CD4-positive, alpha-beta T cell treated with Interferon alpha-2 for 1 hour (primary cell): ENCODE measurements at places on chromosomes 6 and 20.

DNA sequence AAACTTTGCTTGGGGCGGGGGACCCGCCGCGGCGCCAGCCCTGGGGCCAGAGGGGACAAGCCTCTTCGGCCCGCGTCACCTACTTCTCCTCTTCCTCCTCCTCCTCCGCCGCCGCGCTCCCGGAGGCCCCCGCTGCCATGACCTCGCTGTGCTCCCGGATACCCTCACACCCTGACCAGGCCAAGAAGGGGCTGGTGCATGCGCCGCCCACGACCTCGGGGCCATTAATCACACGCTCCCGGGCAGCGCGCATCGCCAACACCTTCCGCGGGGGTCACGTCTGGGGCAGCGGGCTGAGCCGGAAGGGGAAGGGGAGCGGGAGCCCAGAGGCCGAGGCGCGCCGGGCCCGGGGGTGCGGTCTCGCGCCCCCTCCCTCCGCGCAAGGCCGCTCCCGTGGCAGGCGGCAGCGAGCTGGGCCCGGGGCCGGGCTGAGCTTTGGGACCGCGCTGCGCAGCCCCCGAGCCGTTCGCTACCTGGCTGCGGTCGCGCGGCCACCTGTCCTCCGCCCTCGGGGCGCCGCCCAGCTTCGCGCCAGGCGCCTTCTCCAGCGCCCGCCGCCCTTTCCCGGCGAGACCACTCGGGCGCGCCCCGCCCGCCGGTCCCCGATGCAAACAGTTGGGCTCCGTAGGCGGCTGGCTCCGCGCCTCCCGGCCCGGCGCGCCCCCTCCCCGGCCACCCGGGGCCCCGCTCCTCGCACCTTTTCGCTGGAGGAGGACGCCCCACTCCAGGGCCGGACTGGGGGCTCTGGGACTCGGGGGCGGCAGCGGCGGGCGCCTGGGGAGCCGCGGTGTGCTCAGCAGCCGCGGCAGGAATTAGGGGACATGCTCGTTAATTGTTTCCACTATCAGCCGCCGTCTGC lies 575 bp upstream of the CNR1 start:
- DNase-seq = no peak

DNA sequence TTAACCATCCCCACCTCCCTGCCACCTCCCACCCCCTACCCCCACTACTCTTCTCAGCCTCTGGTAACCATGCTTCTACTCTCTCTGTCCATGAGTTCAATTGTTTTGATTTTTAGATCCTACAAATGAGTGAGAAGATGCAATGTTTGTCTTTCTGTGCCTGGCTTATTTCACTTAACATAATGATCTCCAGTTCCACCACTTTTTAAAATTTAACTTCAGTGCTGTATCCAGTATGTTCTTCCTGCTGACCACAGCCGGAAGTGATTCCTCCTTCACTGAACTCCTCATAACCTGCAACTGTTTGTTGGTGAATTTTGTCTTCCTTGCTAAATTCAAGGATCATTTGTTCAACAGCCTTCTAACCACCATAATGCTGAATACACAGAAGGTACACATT lies 3.9 kb downstream of the MAP7 start:
- DNase-seq = no peak

DNA sequence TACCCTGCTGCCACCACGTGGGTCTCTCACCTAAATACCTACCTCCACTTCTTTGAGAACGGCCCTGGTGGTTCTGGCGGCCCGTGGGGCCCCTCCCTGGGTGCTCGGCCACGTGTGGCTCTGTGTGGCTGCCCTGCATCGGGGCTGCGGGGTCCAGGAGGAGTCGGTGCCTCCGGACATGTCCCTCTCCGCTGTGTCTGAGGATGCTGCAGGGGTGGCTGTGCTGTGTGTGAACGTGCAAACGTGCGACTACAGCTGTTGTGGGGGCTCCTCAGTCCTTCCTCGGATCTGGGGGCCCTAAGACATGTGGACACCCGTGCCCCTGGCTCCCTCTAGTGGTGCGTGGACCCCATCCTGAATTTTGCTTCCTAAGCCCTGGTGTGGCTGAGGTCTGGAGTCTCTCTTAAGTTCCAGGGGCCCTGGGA lies 691.8 kb downstream of the QKI start:
- no peak for DNase-seq

- DNase-seq = no peak
Observed at GRCh38 chr6:73497915-73498314, 22.9 kb downstream of the EEF1A1 start.

DNA sequence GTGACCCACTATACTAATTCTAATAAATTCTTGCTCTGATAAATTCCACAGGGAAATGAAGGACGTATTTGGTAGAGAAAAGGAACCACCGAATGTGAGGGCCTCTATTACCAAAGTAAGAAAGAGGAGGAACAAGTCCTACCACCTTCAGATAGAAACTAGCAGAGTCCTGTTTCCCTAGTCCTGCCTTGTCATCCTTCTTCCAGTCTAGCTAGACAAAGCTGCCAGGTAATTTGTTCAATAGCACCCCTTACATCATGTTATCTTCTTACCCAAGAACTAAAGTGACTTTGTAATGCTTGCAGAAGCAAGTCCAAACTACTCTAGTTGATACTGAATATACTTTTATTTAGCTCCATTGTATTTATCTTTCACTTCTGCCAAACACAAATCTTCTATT lies 29.3 kb upstream of the FAM83B start:
- DNase-seq = no peak

GRCh38 chr6:61649845-61650244 lies 636.2 kb downstream of the KHDRBS2 start:
- DNase-seq = no peak

DNA sequence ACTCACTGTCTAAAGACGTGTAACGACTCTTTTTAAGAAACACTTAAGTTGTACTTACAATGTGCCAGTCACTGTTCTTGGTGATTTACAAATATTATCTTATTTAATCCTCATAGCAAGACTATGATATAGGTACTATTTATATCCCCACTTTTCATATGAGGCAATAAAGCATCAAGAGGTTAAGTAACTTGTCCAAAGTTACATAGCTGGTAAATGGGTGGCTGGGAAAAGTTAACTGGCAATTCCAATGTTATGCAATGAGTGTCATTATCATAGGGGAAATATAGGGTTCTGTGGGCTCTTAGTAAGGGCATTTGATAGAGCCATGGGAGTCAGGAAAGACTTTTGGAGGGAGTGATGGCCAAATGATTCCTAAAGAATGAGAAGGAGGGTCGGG lies 21.4 kb upstream of the RIPOR2 start:
- no peak for DNase-seq

DNA sequence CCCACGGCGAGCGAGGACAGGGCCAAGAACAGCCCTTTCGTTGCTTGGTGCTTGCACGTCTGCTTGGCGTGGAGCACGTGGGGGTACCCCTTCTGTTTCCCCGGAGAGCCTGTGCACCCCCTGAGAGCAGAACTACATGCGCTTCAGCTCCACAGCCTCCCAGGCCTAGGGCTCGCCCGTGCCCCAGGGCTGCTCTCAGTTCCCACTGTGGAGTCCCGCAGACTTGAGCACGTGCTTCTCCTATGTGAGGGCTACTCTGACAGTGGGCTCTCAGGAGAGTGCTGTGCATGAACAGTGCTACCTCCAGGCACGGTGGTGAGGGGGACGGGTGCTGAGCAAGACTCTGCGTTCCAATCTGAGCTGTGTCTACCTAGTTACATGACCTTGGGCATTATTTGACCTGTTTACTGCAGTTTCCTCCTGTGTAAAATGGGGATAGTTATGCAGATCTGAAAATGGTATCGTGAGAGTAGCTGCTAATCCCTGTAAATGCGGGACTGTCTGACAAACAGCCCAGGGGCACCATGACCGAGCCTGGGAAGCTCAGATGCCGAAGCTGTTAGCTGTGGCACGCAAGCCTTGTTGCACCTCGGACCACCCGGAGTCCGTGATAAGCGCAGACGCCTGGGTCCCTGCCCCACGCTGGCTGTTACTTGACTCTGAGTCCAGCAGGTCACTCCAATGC lies 82.4 kb downstream of the IRF4 start:
- DNase-seq = no peak

GRCh38 chr20:17617868-17618672 lies 48.2 kb downstream of the DSTN start:
- DNase-seq = no peak

- DNase-seq = peak; percentile 30
Observed at GRCh38 chr6:118283766-118284165, 264.3 kb upstream of the PLN start.

- DNase-seq = peak; percentile 14
Observed at GRCh38 chr6:10837009-10837621, 1.2 kb downstream of the MAK start.

DNA sequence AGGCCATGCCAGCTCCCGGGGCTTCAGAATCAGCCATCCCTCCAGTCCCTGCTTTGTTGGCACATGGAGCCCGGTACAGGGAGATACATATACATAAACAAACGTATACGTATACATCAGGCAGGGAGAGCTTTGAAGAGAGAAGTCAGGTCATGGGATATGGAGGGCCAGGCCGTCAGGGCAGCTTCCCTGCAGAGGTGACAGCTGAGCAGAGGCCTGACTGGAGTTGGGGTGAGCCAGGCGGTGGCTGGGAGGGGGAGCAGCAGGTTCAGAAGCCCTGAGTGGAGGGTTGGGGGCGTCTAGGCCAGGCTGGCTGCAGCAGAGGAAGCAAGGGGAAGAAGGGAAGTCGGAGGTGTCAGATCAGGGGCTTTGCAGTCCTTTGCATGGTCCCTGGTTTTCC lies 61.7 kb downstream of the STK35 start:
- no peak for DNase-seq

GRCh38 chr6:88367248-88367647 lies 201.1 kb upstream of the CNR1 start:
- no peak for DNase-seq

DNA sequence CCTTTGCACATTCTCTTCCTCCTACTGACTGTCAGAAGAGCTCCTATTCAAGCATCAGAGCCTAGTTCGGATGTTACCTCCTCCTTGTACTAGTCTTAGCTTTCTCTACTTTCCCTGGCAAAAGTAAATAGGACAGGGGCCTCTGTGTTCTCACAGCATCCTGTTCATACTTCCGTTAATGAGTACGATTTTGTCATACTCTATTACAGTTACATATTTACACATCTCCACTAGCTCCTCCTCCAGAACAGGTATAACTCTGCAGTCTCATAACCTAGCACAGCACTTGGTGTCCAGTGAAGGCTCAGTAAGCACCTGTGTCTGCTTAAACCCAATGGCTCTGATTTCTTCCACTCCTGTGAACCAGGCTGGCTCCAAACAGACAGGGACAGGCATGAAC lies 7.0 kb downstream of the ELMO2 start:
- peak; percentile 59 for DNase-seq

DNA sequence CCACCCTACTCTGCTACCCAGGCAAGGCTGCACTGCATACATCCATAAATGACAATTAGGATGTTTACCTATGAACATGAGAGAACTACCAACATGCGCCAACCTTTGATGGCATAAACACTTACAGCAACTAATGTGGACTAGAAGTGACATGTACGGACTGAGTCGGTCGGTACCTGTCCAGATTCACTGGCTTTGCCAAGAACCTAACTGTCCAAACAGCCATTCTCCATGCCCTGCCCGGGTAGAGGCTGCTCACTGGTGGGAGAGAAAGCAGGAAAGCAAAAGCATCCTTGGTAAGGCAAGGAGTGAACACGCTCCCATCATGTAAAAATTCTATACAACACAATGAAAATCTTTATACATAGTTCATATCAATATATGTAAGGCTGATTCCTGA lies 30.0 kb downstream of the SYNDIG1 start:
- DNase-seq = no peak

- no peak for DNase-seq
Observed at GRCh38 chr6:51300510-51300909, 481.8 kb downstream of the TFAP2B start.

DNA sequence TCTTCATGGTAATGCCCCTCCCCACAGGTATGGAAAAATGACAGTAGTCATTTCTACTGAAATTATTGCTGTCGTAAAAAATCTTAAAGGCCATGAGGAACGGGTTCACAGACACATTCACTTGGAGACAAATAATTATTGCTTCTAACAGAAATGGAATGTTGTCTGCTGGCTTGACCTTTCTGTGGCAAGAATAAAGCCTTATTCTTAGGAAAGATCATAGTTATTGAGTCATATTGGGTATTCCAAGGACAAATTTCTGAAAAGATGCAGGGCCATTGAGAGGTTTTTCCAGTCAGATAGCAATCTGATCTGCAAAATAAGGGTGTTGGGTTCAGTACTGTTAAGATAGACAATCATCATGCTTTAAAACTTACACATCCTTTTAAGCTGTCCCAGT lies 29.2 kb downstream of the AKAP7 start:
- DNase-seq = no peak

- no peak for DNase-seq
Observed at GRCh38 chr6:143603455-143603854, 74.3 kb upstream of the PHACTR2 start.

GRCh38 chr6:3046295-3046694 lies 22.0 kb upstream of the RIPK1 start:
- no peak for DNase-seq

DNA sequence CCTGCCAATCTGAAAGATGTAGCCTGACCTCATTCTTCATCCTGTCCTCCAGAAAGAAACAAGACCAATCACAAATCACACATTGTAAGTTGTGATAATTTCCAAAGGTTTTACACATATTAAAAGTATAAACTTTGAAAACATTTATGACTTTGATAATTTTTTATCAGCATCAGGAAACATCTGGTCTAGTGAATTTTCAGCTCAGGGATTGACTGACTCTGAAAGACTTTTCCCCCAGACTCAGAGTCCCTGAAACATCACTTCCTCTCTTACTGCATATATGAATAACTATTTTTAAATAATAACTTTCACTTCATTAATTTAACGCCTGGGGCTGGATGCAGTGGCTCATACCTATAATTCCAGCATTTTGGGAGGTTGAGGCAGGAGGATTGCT lies 48.5 kb upstream of the SSTR4 start:
- no peak for DNase-seq

- DNase-seq = no peak
Observed at GRCh38 chr6:2773449-2773848, 8.3 kb downstream of the WRNIP1 start.

- no peak for DNase-seq
Observed at GRCh38 chr6:113893866-113894265, 36.7 kb downstream of the MARCKS start.

DNA sequence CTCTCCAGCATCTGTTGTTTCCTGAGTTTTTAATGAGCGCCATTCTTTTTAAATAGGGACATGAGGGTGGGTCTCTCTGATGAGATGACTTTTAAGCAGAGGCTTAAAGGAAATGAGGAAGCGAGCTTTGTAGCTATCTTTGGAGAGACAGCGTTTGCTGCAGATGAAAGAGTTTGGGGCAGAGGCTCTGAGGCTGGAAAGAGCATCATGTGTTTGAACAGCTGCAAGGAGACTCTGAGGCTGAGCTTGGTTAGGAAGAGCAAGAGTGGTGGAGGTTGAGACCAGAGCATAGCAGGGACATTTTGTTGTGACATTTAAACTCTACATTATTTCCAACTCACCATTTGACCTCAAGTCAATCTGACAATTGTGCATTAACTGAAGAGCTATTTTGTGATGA lies 38.3 kb upstream of the TMX4 start:
- DNase-seq = no peak
